LoVo (cell line): ENCODE measurements at places on chromosomes 1 and 21.

DNA sequence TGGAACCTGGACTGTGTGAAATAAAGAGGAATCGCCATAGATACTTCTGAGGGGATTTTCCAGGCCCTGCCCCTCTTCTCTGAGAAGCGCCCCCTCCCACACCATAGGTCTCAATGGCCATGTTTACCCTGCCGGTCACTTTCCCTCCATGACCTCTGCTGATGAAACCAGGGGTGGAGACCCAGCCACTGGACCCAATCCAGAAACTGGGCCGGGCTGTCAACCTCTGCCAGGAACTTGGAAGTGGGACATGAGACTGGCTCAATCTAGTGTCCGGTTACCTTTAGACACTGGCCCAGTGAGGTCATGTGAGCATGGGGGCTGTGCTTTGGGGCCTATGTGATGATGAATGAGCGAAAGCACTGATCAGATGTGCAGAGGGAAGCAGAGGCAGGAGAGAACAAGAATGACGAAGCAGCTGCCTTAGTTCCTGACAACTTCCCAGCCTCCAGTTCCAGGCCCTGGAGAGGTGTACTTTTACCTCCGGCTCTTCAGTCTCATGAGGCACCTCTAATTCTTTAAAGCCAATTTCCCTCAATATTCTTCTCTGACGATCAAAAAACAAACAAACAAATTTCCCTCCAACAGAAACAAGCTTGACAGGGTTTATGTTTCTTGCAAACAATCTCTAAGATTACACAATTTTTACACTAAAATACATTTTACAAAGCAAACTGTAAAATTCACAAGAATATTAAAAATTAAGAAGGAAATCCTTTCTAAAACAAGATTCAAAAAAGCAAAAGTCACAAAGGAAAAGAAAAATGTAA, 4.9 kb downstream of the ASAP3 start:
- DNase-seq, result no peak

- DNase-seq, result no peak
Observed at GRCh38 chr1:147549526-147549925, 8.2 kb downstream of the BCL9 start.

DNA sequence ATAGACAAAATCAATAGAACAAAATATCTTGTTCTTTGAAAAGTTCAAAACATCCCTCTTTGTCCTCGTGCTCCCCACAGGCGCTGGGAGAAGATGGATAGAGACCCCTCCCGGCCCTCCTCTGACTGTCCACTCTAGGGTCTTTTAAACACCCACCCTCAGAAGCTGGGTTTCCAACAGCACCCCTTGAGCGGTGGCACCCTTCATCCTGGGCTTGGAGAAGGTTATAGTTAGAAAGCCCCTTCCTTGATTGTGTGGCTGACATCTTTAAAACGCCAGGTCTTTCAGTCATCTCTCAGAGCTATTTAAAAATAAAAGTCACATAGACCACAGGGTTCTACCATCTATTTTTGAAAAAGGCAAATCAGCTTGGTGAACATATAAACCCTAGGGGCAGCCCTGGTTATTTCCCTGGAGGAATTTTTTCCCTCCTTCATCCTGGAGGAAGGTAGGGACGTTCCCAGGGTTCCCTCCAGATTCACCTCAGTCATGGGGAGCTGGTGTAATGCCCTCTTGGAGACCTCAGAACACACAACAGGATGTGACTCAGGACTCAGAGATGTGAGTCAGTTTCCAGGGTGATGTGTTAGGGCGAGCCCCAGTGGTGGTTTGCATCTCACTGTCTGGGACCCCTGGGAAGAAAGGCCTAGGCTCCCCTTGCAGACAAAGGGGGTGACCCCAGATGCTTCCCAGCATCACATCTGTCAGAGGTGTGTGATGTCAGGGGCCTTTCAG, 138.5 kb downstream of the CLIC6 start:
- peak; percentile 86 for DNase-seq

DNA sequence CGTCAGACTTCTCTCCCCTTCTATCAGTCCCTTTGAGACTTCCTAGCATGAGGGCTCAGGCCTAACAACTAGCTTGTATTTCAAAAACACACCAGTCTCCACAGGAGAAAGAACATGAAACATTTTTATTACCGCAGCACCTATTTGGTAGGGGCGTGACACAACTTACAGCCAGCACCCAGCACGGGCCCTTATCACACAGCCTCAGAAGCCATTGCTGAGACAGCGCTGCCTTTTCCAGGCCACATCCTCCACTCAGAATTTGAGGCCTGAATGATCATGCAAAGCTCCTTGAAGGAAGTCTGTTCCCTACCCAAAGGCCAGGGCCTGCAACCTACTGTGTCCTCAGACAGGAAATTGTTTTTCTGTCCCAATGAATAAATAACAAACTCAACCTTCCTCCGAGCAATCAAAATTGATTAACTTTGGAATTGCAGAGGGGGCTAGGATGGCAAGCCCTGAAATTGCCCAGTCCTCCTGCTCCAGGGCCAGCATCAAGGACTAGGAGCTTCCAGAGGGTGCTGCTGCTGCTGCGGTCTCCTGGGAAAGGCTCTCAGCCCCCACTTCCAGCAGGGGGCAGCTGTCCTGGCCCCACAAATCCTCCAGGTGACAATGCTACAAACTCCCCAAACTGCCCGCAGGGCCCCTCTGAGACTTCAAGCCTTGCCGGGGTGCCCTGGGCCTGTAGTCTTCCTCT, 94.3 kb upstream of the GALNT2 start:
- DNase-seq, result no peak

DNA sequence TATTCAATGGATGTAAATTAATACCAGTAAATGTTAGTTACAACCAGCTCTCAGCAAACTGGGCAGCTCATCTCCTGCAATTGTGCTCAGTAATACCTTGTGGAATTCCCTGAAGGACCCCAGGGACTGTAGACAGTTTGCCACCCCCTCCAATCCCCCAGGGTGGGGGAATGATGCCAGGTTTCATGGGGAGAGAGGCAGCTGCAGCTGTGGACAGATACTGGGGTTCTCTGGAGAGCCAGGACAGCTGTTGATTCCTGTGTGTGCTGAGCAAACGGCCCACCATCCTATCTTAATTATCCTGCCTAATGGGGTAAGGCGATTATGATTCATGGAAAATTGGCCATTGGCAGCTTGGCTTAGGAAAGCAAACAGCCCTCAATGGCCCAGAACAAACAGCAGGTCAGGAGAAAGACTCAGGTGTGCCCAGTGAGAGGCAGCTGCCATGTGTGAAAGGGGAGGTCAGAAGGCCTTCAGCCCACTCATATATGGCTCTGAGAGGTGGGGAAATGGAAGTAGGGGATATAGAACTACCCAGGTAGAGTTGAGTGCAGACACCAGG, 148.9 kb upstream of the CTTNBP2NL start:
- no peak for DNase-seq

DNA sequence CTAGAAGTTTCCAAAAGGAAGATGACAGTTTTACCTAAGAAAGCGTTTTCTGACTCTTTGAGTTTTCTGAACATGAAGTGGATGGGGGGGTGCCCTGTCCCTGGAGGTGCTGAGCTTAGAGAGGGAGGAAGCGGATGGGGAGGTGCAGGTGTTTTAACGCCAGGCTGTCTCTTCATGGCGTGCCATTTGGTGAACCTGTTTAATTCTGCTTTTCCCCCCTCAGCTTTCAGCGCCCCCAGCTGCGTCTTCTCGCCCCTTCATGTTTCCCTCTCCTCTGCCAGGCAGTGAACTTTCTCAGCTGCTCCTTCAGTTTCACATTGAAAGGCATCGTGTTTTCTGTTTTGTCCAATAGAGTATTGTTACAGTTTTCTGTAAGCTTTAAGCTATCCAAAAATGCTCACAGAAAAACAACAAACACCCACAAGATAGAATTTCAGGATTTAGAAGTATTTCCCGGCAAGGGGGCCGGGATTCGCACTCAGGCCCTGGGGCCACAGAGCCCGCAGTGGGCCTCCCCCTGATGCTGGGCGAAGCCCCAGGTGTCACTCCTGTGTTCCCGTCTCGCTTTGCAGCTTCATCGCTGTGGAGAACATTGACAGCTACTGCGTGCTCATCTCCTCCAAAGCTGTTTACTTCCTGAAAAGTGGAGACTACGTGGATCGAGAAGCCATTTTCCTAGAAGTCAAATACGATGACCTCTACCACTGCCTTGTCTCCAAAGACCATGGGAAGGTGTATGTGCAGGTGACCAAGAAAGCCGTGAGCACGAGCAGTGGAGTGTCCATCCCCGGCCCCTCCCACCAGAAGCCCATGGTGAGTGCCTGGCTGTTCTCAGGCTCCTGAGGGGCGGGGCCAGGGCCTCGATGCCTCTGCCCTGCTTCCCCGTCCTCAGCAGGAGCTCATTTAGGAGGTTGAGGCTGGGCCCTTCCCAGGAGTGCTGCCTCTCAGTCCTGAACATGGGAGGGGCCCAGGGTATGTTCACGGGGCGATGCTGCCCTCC, 111.4 kb downstream of the DHRS3 start:
- DNase-seq, result no peak

DNA sequence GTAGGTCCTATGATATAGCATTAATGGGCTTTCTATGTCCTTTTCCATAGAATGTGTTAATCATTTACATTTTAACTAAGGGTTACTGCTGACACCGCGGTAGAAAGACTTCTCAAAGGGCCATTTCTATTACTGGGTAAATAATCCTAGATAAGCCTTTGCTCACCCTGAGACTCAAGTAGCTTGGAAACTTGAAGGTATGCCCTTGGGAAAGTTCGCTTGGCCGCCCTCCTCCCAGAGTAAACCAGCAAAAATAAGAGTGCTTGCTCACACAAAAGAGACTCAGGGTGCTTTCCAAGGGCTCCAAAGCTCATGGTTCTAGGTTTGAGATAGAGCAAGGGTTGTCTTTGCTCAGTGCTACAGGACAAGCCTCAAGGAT, 85.8 kb upstream of the TMPRSS2 start:
- DNase-seq, result no peak
